Fibroblast of the conjunctiva (primary cell): ENCODE measurements at places on chromosomes 1 and 21.

DNA sequence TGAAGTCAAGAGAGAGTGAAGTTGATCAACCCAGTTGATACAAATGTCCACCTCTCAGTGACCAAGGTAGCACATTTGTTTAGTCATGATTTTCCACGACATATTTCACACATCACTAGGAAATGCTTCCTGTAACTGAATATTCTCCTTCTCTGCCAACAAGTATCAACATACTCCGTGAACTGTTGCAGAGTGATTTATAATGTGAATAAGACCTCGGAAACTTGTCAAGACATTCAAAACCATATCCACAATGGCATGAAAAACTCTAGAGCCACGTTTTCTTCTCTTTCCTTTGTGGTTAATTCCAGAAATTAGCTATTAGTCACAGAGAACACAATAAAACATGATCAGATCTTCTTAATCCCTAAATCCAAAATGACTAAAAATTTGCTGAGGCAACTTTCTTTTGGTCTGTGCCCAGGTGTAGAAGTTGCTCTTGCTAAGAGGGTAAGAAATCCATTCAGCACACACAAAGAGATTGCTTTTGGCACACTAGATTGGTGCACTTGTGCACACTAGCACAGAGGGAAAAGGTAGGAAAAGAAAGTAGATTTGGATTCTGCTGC is 244.3 kb upstream of the NRIP1 start:
- no peak for DNase-seq

DNA sequence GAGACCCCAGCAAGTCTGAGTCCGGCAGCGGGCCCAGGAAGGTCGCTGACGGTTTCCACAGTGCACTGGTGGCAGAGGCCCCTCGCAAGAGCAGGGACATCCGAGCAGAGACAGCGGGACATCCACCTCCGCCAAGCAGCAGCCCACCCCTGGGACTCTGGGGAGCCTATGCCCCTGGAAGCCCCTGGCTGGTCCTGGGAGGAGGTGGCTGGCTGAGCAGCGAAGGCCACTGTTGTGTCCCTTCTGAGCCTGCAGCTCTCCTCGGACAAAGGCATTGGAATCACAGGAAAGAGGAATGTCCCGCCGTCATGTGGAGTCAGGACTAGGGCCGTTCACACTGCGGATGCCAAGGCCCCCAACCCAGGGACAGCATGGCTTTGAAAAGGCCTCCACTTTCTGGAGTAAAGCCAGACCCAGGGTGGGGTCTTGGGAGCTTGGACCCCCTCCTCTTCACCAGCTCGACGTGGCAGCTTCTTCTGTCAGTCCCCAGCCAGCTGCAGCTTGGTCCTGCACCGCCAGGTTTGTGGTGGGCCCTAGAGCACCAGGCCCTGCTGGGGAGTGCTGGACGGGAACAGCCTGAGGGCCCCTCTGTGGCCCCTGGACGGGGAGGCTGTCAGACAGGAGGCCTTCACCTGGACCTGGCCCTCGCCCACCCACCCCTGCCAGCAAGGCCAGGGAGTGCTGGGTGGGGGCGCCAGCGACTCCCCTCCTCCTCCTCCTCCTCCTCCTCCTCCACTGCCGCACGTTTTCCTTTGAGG is 1.4 kb downstream of the MEGF6 start:
- DNase-seq = no peak

DNA sequence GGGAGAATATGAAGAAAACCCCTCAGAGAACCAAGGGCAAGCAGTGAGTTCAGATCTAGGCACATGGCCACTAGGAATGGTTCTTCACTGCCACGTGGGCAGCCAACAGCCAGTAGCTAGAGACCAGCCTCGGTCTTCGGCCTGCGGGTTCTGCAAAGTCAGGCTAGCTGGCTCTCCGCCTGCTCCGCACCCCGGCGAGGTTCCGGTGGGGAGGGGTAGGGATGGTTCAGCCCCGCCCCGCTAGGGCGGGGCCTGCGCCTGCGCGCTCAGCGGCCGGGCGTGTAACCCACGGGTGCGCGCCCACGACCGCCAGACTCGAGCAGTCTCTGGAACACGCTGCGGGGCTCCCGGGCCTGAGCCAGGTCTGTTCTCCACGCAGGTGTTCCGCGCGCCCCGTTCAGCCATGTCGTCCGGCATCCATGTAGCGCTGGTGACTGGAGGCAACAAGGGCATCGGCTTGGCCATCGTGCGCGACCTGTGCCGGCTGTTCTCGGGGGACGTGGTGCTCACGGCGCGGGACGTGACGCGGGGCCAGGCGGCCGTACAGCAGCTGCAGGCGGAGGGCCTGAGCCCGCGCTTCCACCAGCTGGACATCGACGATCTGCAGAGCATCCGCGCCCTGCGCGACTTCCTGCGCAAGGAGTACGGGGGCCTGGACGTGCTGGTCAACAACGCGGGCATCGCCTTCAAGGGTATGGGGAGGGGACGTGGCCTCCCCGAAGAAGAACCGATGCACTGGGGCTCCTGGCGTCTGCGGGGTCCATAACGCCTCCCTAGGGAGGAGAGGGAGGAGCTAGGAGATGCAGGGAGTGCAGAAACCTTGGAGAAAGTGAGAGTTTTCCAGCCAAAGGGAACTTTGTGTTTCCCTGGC is at the start of gene CBR1:
TSS of gene CBR1 (plus strand) at position 312 of the 871 bp plus-strand sequence. CDS start at position 404, 92 bp downstream.
- peak; percentile 92 for DNase-seq

DNA sequence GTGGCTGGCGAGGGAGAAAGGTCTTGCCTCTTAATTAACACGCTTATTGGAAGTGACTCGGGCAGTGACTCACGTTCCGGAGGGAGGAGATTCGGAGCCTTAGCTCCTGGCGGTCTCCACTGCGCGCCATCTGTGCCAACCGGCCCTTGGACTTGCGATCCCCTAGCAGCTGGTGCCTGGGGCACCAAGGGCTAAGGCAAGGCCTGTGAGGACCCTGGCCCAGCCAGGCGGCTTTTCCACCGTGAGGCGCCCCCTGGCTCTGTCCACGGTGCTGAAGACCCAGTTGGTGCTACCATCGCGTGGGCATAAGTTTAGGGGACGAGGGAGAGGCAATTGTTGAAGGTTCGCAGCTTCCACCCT is 1.3 kb upstream of the SYT6 start:
- no peak for DNase-seq

GRCh38 chr1:19430121-19431068 is 54.9 kb downstream of the CAPZB start:
- no peak for DNase-seq

DNA sequence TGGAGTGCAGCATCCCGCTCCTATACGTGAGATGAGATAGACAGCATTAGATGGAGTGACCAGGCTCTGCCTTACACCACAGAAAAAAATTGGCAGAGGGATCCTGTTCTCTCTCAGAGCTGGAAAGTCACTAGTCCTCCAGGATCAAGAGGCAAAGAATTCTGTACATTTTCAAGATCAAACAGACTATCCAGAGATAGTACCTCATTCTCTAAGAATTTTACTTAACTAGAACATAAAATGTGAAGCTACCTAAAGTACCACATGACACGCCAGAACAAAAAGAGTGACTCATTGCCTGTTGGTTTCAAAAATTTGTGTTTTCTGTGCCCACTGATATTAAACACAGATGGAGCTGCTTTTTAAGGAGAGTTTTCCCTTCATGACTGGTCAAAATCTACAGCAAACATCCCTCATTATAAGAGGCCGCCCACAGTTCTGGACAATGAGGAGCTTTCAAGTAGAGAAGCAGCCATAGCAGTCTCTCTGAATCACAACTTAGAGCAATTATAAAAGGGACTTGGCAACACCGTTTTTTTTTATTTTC is 32.3 kb downstream of the CD160 start:
- peak; percentile 91 for DNase-seq

GRCh38 chr1:223016890-223017289 is 126.2 kb downstream of the TLR5 start:
- DNase-seq = no peak

DNA sequence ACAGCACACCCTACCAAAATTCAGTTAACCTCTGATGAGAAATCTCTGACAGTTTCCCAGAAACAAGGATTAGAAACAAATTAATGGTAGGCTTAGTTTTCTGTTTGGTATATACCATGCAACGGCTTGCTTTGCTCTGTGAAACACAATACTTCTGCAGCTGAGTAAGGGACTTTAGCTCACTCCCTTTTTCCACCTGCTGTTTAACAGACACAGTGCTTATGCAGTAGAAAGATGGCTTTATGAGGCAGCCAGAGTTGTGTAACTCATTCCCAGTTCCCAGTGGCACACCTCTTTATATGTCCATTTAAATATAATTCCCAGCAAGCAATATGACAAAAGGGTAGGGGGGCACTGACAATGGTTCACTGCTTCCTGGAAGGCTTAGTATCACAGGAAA is 124.0 kb downstream of the PIGK start:
- DNase-seq = no peak

- DNase-seq = no peak
Measured at GRCh38 chr1:155978325-155978972, at the start of gene ARHGEF2. ARHGEF2 (minus strand) TSS chr1:155978547; CDS start chr1:155978427, 120 bp downstream.

DNA sequence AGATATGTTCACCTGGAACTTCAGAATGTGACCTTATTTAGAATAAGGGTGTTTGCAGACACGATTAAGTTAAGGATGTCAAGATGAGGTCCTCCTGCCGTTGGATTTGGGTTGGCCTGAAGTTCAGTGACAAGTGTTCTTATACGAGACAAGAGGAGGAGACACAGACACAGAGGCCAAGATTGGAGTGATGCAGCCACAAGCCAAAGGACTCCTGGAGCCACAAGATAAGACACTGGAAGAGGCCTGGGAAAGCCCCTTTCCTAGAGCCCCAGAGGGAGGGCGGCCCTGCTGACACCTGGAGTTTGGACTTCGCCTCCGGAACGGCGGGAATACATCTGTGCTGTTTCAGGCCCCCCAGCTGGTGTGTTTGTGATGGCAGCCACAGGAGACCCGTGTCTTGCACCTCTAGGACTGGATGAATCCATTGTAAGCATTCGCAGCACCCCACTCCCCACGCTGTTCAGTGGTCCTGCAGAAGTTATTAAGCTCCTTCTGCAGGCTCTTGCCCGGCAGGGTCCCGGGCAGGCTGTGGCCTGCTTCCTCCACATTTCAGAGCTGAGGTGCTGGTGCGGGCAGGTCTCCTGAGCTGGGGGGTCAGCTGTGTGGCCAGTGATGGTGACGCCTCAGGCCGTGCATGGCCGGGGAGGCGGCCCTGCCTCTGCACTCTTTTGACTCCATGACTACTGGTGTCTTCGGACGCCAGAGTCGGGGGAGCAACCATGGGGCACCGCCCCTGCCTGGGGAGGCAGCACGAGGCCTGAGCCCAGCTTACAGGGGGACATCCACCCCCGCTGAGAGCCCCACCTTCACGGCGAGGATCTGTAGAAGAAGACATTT is 34.6 kb downstream of the UMODL1 start:
- DNase-seq = no peak

GRCh38 chr1:106225403-106225802 is 831.1 kb upstream of the PRMT6 start:
- no peak for DNase-seq

GRCh38 chr21:42037516-42037915 is 27.4 kb upstream of the ZBTB21 start:
- DNase-seq = no peak

- no peak for DNase-seq
Measured at GRCh38 chr21:41965045-41965444, 11.2 kb upstream of the C2CD2 start.

DNA sequence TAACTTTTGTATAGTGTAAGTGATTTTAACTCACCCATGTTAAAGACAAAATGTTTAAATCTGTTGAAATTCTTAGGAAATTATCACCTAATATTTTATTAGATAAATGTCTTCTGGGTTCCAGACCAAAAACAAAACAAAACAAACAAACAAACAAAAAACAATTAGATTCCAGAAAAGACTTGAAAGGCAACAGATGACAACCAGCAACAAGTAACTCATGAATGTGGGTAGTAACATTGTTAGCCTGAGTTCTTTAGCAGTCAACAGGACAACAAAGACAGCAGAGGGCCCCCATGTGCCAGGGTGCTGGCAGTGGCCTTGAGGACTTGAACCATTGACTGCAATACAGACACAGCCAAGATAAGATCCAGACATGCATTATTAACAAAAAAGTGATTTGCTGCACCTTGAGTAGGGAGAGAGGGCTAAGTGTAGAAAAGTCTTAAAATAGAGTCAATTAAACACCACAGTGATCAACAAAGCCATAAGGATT is 2.4 kb upstream of the CD247 start:
- DNase-seq = no peak

DNA sequence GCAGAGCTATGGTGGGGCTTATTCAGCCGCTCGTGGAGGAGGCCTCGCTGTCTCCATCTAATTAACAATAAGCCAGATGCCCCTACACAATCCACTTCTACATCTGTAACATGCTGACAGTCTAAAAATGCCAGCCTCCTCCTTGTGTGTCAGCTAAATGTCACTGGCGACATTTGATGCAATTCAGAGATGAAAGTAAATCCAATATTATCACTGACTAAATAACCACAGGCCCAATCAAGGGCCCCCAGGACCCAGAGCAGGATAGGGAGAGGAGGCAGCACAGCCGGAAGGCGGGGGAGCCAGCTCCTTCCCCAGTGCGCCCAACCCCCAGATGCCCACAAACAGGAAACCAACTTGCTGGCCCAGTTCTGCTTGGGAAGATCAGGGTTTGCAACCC is 76.6 kb downstream of the DMRTA2 start:
- DNase-seq = no peak

- DNase-seq = no peak
Measured at GRCh38 chr1:12384836-12385456, 155.1 kb downstream of the VPS13D start.

DNA sequence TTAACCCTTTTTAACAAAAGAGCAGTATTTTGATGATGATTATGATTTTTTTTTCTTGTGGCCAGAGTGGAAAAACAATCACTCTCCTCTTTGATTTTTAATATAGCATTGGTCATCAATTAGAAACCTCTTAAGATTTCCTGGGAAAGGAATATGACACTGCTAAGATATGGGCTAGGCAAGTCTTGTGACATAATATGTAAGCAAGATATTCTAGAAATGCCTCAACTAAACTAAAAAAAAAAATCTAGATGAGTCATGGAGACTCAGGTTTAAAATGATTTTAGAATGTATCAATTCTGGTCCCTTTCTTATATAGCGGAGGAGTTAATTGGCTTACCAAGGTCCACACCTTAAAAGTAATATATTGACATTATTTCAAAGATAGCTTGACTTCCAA is 60.3 kb upstream of the JUN start:
- DNase-seq = no peak

GRCh38 chr1:28750330-28750729 is 13.6 kb downstream of the YTHDF2 start:
- DNase-seq = no peak

DNA sequence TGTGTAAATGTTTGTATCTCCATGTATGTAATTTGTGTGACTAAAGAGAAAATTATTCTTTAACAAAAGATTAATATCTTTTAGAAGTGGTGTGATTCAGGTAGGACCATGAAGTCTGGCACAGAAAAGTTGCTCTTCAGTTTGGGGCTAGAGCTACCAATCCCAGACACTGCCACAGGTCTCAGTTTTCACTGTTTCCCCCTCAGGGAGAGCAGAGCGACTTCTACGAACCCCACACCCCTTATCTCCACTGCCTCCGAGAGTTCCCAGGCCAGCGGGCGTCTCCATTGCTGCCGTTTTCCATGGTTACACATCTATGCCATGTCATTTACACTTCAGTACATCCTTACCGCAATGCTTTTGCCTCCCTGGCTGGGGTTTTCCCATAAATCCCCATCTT is 93.0 kb upstream of the SMYD2 start:
- DNase-seq = no peak

- DNase-seq = no peak
Measured at GRCh38 chr1:54120018-54120697, 32.6 kb downstream of the CDCP2 start.

GRCh38 chr1:61670445-61670844 is 54.5 kb downstream of the TM2D1 start:
- no peak for DNase-seq
